ENCODE measurements at places on chromosomes 13 and 19.

- DNase-seq, result peak; percentile 30
These were observed 1.4 kb downstream of the HNRNPUL1 start for GRCh38 chr19:41265395-41266153.

GRCh38 chr13:102443249-102443648 is 41.4 kb upstream of the FGF14 start:
- DNase-seq, result no peak

DNA sequence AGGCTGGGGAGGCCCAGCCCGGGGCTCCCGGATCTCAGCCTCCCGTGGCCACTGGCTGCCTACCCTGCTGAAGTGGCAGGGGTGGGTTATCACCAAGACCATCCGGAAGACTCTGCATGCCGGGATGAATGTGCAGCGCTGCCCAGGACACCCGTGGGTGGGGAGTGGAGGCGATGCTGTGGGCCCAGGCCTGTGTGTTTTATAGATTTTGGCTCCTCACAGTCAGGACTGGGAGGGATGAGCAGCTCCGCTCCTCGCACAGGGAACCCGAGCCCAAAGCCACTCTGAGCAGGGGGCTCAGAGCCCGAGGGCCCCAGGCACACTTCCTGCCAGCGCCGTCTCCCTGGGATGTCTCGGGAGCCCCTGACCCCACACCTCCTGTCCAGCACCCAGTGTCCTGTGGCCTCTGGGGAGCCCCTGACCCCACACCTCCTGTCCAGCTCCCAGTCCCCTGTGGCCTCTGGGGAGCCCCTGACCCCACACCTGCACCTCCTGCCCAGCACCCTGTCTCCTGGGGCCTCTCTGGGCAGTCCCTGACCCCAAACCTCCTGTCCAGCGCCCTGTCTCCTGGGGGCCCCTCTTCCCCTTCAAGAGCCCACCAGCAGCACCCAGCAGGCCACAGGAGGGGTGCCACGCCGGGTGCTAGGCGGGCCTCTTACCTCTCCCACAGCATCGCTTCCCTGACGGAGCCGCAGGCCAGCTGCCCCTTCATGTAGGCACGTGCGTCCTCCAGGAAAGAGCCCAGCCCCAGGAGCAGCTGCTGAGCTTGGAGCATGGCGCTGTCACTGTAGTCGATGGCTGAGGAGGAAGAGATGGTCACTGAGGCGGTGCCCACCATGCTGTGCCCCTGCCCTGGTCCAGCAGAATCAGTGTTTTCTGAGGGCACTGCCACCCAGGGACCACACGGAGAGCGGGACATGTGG is 31.4 kb downstream of the NAXD start:
- no peak for DNase-seq

- DNase-seq, result no peak
These were observed 33.7 kb downstream of the SIAH3 start for GRCh38 chr13:45817833-45818232.

DNA sequence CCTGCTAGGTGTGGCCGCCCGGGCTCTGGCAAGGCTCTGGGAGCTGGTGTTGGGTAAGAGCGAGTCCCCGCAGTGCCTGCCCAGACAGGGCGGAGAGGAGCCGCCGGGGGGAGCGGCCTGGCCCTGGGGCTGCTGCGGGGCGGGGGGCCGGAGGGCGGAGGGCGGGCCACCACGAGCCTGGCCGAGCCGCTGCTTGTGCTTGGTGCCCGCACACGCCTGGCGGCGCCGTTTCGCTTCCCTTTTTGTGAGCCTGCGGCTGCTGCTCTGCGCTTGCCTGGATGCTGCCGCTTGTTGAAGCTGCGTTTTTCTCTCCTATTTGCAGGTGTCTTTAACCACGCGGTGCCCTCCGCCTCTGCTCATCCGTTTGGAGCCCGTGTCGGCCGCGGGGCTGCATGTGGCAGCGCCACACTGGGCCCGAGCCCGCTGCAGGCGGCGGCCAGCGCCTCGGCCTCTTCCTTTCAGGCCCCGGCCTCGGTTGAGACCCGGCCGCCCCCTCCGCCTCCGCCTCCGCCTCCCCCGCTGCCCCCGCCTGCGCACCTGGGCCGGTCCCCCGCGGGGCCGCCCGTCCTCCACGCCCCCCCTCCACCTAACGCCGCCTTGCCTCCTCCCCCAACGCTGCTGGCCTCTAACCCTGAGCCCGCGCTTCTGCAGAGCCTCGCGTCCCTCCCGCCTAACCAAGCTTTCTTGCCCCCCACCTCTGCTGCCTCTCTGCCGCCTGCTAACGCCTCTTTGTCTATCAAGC is 8.5 kb downstream of the PLEKHJ1 start:
- no peak for DNase-seq

- DNase-seq, result no peak
These were observed at the start of gene TNFRSF19 for GRCh38 chr13:23570099-23570920. Gene TNFRSF19 (plus strand): TSS chr13:23570412. CDS start chr13:23590184, 19,772 bp downstream.

DNA sequence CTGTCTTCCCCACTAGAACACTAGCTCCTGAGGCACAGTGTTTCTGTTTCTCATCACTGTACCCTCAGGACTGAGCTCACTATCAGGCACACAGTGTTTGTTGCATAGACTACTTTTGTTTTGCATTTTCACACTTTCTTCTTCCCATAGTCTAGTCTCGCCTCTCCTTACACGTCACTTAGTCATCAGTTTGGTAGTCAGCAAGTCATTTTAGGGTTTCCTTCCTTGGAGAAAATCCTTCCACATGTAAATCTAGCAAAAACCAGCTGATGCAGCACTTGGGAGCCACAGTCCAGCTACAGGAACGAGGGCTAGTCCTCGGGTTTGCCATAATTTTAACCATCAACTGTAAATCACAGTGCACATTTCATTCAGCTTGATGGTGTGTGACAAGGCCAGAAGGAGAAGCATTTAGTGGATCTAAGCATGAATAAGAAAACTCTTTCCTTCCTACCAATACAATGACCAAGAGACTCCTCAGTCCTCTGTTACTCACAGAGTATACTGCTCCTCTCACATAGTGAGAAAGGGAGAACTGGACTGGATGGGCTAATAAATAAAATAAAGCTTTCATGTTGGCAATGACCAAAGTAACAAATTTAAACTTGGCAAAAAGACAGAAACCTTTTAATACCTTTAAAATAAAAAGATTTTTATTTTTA is 221.0 kb downstream of the KLF12 start:
- DNase-seq, result no peak

GRCh38 chr19:11781295-11782057 is 14.7 kb downstream of the ZNF441 start:
- DNase-seq, result no peak

- DNase-seq, result no peak
These were observed 13.6 kb upstream of the ERCC1 start for GRCh38 chr19:45437328-45437727.

DNA sequence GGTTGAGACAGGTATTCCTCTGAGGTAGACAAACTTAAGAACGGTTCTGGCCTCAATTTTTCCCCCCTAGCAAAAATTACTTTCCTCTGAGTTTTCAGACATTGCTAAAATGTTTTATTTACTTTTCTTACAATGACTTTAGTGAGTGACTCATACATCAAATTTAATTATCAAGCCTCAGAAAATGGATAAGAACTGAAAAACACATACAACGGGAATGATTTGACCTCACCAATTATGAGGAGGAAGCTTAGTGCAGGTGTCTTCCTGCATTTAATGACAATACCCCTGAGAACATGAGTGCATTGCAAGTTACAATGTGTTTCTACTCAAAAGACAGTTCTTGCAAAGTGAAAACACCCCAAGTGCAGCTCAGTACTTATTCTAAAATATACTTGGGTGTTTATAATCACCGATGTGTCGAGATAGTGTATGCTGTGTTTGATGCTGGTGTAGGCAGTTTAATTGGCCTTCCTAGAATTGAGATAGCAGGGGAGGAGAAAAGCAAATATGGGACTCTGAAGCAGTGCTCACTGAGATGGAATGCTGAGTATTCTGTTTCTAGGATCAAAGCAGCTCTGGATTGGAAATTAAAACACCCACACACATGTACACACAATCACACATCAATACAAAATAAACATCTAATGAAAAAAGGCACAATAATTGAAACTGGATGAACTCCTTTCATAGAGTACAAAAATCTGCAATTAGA is 189.5 kb upstream of the SLC10A2 start:
- no peak for DNase-seq

DNA sequence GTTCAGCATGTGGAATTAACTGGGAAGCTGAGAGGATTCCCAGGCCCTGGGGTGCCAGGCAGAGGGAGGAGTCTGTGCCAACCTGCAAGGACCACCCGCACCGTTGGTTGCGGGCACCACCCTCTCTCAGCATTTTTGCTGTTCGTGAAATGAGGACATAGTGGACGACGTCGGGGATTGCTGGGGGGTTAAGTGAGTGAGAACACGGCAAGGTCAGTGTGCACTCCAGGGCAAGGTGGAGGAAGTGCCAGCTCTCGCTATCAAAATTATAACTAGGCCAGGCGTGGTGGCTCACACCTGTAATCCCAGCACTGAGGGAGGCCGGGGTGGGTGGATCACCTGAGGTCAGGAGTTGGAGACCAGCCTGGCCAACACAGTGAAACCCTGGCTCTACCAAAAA is 2.2 kb downstream of the FXYD3 start:
- DNase-seq, result no peak

GRCh38 chr13:61187471-61187870 is 228.2 kb downstream of the PCDH20 start:
- DNase-seq, result no peak

GRCh38 chr13:70889163-70889562 is 780.9 kb upstream of the KLHL1 start:
- no peak for DNase-seq

- DNase-seq, result peak; percentile 41
These were observed 279.8 kb downstream of the DNAJC15 start for GRCh38 chr13:43303033-43303729.

DNA sequence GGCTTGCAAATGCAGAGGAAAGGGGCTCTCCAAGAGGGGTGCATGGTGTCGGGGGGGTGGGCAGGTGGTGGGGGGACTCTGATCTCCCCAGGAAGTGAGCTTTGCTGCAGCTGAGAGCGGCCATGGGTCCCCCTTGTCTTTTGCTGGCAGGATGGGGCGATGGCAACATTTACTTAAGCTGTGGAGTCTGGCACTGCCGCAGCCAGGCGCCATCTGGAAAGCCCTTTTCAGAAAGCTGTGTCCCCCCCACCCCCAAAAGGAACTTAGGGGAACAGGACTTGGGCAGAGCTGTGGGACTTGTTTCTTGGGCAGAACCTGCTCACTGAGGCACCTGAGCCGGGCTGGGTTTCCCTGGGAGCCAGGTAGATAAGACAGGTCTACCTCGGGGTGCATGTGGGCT is 80.7 kb downstream of the ZNF536 start:
- DNase-seq, result no peak

GRCh38 chr13:111011899-111012298 is 97.0 kb upstream of the ANKRD10 start:
- no peak for DNase-seq

GRCh38 chr19:8615813-8616596 is 5.5 kb upstream of the ADAMTS10 start:
- DNase-seq, result peak; percentile 83

GRCh38 chr19:10237702-10238101 is 6.6 kb upstream of the S1PR2 start:
- DNase-seq, result no peak

DNA sequence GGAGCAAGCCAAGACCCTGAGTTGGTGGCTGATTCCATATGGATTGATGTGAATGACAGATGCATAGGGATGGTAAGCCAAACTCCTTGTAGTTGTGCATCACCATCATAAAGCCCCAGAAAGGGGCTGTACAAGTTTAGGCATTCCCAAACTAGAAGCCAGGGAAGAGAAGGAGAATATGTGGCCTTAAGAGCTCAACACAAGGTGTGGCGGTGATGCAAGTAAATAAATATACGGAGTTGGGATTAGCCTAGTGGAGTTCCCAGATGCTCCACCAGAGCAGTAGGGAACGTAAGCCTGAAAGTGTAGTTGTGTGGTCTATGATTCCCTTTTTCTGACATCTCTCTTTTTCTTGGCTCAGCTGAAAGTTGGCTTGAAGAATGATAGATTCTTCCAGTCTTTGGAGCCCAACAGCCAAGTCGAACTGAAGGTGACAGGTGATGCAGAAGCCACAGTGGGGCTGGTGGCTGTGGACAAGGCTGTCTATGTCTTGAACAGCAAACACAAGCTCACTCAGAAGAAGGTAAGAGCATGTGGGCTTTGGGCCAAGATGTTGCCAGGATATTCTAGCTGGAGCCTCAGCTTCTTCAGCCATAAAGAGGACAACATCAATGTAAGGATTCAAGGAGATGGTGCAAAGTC is 30.1 kb downstream of the RDH8 start:
- no peak for DNase-seq

DNA sequence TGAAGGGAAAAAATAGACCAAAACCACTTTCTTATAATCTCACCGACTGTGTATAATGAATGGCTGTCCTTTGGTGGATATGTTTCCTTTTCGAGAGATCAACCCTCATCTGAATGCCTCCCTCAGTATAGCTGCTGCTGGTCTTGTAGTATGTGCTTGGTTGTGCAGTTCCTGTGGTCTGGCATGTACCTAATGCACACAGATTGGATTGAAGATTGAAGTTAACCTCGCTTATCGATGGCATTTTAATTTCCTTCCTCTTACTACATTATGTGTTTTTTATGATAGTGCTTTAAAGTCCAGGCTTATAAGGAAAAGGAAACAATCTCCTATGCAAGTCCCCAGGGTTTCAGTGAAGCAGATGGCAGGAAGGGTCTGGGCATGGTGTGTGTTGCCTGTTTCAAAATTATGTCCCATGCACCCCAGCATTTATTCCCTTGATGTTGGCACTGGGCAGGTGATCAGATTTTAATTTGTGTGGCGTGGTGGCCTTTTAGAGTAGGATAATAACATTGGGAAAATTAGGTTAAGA is 334.1 kb downstream of the SHISA2 start:
- no peak for DNase-seq

GRCh38 chr13:39451860-39452301 is 151.1 kb downstream of the LHFPL6 start:
- DNase-seq, result no peak

- DNase-seq, result no peak
These were observed 87.9 kb upstream of the ZNF507 start for GRCh38 chr19:32257326-32258073.

DNA sequence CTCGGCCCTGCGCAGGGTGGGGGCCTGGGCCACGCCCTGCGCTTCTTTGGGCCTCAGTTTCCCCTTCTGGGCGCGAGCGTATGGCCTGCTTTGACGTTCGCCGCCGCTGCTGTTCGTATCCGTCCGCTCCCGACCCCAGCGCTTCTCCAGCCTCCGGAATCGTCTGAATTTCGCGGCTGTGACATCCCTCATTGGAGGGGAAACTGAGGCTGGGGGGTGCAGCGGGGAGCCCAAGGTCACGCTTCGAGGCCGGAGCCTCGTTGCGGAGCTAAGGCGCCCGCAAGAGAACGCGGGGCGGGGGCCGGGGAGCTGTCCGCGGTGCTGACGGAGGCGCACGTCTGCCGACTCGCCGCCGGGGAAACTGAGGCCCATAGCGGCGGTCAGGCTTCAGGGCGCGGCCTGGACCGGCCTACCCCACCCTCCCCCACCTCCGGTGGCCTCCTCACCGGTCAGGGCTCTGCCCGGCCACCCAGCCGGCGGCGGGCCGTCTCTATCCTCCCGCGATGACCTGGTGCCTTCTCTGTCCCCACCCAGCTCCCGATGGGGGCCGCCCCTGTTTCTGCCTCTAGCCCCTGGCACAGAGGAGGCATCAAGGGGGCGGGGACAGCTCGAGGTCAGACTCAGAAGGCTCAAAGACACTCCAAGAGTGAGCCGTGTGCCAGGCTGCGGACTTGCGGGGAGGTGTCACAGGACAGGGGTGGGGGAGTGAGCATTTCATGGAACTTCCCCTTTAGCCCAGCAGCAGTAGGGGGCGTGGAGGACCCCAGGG is 3.0 kb upstream of the APC2 start:
- peak; percentile 33 for DNase-seq
